Activated CD4-positive, CD25-positive, alpha-beta regulatory T cell (primary cell): ENCODE measurements at places on chromosomes 7 and 10.

- no peak for DNase-seq
These were observed 58.0 kb upstream of the PRKAR2B start for GRCh38 chr7:106986450-106986977.

- no peak for DNase-seq
These were observed 31.2 kb downstream of the CFAP69 start for GRCh38 chr7:90276033-90276728.

- DNase-seq = no peak
These were observed 340.9 kb downstream of the LRMDA start for GRCh38 chr10:75772153-75772887.

- no peak for DNase-seq
These were observed 45.7 kb downstream of the BEND7 start for GRCh38 chr10:13483073-13483472.

DNA sequence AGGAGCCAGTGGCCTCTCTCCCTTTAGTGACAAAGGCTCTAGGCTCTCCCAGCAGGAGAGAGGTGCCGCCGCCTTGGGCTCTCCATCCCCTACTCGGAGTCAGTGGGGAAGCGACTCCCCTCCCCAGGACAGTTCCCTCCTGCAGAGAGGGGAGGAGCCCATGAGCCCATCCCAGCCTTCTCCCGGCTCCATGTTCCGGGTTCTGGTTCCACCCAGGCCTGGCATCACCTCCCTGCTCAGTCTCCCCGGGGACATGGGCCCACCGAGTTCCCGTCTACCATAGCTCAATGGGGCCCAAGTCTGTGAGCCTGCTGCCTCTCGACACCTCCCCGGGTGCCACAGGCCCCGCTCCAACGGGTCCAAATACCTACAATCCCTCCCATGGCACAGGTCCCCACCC is 66.5 kb upstream of the DNAAF5 start:
- DNase-seq = no peak

- DNase-seq = no peak
These were observed 250.3 kb downstream of the SNX13 start for GRCh38 chr7:17690030-17690429.

DNA sequence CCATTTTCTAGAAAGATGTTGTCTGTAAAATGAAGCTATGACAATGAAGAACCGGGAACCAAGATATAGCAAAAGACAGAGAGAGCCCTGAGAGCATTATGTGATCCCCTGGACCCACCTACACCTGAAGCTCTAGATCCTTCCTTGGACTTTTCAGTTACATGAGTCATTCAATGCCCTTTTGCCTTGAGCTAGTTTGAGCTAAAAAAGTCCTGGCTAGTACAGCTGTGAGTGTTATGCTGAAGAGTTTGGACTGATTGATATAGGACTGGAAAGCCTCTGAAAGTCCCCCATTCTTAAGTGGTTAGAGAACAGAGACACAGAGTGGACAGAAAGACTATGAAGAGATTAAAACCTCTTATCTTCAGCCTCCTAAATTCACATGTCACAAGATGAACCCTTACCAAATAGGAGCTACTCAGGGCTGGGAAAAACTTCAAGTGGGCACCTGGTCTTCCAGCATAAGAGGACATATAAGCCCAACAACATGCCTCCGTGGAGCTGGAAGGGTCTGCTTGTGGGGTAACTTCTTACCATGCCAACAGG is 386.8 kb upstream of the NFE2L3 start:
- DNase-seq = no peak
